Stomach (tissue), 19 donors: ENCODE measurements at places on chromosomes 16 and 17. TPM values are rescaled to one million over a fixed set of nuclear protein-coding genes. Genes with fewer than 3 reads are reported as not detected.

DNA sequence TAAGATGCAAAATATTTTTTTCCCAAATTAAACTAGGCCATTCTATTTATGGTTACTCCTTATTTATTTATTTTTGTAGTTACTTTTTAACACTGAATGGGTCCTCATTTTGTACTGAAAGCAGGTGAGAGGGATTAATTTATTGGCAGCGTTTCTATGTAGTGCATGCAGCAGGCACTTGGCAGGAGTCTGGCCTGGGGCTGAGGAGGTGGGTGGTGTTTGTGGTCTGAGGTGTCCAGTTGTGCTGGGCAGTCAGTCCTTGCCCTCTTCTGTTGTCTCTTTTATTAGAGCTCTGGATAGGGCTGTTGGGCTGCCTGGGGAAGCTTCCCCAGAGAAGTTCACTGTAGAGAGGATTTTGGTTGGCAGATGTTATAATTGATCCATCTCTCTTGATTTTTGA, 12.7 kb downstream of the SEC14L1 start:
- no peak for DNase-seq

DNA sequence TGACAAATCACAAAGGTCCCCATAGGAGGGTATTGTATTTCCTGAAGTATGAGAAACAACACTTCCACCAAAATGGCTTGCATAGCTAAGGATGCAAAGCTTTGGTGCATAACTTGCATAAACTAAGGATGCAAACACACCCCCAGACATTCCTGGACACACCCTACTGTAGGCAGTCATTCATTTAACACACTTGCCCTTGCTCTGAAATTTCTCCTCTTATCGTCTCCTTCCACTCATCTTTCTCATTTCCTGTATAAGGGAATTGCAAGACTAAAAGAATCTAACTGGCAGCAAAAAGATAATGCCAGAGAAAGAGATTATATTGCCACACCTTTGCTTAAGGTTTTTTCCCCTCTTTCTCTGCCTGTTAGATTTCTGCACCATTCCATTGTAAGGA, 28.3 kb downstream of the CHD9 start:
- no peak for DNase-seq

- DNase-seq = no peak
These were observed 35.7 kb downstream of the CYTH1 start for GRCh38 chr17:78746263-78746948.

DNA sequence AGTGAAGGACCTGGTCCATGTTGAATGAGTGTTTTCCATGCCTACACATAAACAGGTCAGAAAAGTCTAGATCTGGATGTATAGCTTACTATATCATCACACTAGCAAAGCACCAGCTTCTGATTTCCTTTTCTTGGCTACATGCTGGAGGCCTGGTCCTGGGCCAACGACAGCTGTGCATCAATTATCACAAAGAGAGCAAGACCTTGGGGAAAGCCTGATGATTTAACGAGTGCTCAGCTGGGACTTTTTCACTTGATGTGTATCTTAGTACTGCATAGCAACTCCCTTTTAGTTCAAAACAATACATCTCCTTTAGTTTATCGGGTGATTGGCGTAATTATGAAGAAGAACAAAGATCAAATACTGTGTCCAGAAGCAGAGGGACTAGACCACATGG, 358.2 kb downstream of the KIF2B start:
- DNase-seq = peak; percentile 29

DNA sequence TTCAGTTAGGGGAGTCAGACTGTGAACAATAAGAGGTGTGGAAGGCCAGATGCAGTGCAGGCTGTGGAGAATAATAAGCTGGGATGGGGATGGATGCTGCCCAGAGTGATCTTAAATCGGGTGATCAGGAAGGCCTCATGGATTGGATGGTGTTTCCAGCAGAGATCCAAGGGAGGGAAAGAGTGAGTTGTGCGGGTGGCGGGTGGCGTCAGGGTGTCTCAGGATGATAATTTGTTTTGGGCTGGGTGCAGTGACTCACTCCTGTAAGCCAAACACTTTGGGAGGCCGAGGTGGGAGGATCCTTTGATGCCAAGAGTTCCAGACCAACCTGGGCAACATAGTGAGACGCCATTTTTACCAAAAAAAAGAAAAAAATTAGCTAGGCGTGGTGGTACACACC, 7.9 kb downstream of the CLUAP1 start:
- DNase-seq = no peak

- peak; percentile 67 for DNase-seq
These were observed 721 bp downstream of the TBCD start for GRCh38 chr17:82752371-82753200.

- DNase-seq = peak; percentile 60
These were observed at the start of gene MYO15B for GRCh38 chr17:75587675-75588595. Gene MYO15B (plus strand): TSS chr17:75587800. CDS start chr17:75588058, 258 bp downstream.

- no peak for DNase-seq
These were observed 5.0 kb downstream of the ARMC7 start for GRCh38 chr17:75114552-75115314.

- no peak for DNase-seq
These were observed 34.8 kb downstream of the RFFL start for GRCh38 chr17:35028531-35029262.

DNA sequence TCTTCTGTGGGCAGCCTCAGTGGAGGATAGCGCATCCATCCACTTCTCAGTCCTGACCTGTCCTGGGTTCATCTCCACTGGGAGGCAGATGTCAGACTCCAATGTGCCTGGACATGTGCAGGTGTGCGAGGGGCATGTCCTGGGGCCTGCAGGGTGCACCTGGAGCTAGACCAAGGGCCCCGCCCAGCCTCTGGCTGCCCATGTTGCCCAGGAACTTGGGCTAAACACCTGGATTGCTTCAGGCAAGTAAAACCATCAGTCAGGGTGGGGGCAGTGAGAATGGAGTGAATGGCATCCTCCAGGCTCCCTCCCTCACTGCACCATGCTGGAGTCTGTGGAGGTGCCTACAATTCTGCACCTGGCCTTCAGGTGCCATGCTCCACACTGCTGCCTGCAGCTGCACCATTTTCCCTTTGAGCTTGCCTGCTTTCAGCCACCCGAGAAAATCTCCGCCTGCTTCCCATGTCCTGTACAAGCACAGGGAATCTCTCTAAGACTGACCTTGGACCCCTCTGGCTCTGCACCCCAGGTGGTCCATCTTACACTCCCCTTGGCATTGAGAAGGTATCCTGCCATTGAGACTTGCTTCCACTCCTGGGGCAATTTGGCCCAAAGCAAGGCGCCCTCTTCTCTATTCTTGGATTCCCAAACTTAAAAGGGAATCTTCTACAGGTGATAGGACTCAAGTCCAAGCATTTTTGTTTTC, 2.1 kb upstream of the MFSD6L start:
- DNase-seq = no peak

DNA sequence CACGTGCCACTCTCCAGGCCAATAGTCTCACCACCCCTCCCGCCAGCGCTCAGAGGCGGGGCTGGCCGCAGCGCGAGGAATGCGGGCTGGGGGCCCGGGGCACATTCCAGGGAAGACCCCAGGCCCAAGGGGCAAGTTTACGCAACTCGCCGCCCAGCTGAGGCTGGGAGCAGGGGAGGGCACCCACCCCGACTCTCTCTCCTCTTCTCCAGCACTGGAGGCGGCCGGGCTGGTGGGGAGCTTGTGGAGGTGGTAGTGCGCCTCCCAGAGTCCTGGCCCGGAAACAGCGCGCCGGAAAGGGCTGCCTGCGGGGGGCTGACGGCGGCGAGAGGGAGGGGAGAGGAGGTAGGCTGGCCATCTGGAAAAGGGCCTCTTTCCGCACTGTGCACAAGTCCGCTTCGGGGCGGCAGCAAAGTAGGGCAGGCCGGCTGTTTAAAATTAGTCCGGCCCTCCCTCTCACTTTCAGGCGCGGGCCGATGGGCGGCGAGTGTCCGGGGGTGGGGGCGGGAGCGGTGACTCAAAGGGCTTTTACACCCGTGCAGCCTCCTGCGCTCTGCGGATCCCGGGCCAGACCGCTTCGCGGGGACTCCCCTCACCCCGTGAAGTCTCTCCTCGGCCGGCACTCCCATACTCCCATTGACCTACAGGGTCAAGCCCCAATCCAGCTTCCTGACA, 1.1 kb downstream of the FHOD1 start:
- DNase-seq = peak; percentile 93

DNA sequence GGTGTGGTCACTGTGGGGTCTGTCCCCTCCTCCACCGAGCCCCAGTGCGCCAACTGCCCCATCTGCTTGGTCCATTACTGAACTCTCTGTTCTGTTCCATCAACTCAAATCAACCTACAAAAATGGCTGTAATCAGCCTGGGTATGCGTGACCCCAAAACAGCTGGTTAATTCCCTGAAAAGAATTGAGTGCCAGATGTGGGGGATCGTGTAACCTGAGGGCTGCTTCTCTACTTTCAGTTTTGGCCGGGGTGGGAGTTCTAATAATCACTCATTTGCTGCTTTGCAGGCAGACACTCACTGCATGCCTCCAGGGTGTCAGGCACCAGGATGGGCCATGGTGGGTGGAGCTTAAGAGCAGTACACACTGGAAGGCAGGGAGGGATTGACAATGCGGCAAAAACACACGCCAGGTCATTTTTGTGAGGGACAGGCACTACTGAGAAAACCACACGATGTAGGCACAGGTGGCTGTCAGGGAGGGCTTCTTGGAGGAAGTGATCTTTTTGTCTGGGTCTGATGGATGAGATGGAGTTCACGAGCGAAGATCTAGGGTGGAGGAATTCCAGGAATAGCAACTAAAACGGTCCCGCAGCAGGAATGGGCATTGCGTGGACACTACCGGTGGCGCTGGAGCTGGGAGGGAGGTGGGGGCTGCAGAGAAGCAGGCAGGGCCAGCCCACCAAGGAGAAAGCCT, 30.4 kb upstream of the SSTR5 start:
- DNase-seq = no peak

- DNase-seq = no peak
These were observed 593.5 kb upstream of the SOX9 start for GRCh38 chr17:71527311-71527710.

DNA sequence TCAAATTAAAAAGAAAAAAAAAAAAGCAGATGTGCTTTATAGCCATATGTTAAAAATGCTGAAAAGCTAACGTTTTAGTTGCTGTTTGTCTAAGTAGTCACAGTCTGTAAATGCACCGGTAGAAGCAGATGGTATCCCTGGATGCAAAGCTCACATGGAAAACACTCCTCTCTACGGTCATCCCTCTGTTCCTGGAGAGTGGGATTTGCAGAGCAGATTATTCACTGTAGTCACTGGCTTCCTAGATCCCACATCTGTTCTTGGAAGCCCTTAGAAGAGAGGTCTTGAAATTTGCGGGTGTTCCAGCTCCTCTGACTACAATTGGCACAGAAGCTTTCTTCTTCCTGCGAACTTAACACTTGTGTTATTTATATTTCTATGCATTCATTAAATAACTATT, 186.6 kb downstream of the PMP22 start:
- no peak for DNase-seq

GRCh38 chr16:67392301-67393059, 818 bp downstream of the TPPP3 start:
- peak; percentile 19 for DNase-seq

DNA sequence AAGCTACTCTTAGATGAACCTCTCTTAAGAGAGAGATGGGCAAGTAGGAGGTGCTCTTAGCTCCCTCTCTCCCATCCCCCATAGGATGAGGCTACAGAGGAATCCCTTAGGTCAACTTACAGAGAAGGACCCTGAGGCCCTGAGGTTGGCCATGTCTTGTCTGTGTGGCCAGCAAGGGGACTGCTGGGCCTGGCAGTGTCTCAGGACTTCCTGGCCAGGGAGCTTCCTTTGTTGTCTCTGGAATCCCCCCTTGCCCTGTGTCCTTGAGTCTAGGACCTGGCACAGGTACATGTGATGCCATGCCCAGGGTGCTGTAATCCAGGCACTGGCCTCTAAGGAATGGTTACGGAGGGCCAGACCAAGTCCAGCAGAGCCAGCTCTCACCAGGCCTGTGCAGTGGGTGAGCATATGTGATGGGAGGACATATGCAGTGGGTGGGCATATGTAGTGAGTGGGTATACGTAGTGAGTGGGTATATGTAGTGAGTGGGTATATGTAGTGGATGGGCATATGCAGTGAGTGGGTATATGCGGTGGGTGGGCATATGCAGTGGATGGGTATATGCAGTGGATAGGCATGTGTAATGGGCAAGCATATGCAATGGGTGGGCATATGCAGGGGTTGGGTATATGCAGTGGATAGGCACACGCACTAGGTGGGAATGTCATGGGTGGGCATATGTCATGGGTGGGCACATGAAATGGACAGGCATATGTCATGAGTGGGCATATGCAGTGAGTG, 20.3 kb upstream of the PECAM1 start:
- no peak for DNase-seq

GRCh38 chr16:19085679-19086200, 18.3 kb downstream of the COQ7 start:
- DNase-seq = peak; percentile 52

DNA sequence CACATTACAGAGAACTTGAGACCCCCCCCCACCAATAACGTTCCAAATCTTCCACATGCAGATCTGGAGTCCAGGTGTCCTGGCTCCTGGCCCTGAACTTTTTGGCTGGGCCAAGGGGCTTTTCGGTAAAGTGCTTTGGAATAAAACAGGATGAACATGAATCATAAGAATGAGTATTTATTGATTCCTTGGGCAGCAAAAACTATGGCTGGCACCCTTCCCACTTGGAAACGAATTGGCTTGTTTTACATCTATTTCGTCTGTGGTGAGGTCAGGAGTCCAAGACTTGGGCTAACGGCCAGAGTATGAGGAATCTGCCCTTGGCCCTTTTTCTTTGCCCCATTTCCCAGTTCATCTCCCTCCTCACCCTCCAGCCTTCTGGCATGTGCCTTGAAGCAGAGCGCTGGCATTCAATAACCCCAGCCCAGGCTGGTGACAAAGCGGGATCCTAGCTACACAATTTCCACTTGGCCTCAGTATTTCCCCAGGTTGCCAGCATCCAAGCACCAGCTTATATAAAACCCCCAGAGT, 4.1 kb upstream of the UBTF start:
- DNase-seq = peak; percentile 55

GRCh38 chr17:66655861-66656260, 179.1 kb upstream of the CACNG5 start:
- no peak for DNase-seq

MT4 gene
- polyA plus RNA-seq = not detected

BAIAP2 gene
- polyA plus RNA-seq = 66.1 TPM

FKBP10 gene
- polyA plus RNA-seq = 8.9 TPM

MYCBPAP gene
- polyA plus RNA-seq = not detected

EIF3CL gene
- 101 TPM for polyA plus RNA-seq

CSH2 gene
- not detected for polyA plus RNA-seq

CHST4 gene
- not detected for polyA plus RNA-seq

ITGAD gene
- polyA plus RNA-seq = not detected

MPP3 gene
- 9.3 TPM for polyA plus RNA-seq

TP53TG3C gene
- polyA plus RNA-seq = not detected

KRTAP4-1 gene
- not detected for polyA plus RNA-seq

SMIM36 gene
- not detected for polyA plus RNA-seq

RHBDF1 gene
- 10.2 TPM for polyA plus RNA-seq

CLEC19A gene
- not detected for polyA plus RNA-seq

C17orf113 gene
- polyA plus RNA-seq = 0.68 TPM

TMIGD1 gene
- not detected for polyA plus RNA-seq

ABCC11 gene
- not detected for polyA plus RNA-seq

ITGA3 gene
- 37.5 TPM for polyA plus RNA-seq
